Karpas-422 (cell line): ENCODE measurements at places on chromosomes 6 and 20. TPM values are rescaled to one million over a fixed set of nuclear protein-coding genes. Genes with fewer than 3 reads are reported as not detected.

GRCh38 chr20:58511861-58512260 is 3.3 kb downstream of the APCDD1L start:
- DNase-seq: no peak

DNA sequence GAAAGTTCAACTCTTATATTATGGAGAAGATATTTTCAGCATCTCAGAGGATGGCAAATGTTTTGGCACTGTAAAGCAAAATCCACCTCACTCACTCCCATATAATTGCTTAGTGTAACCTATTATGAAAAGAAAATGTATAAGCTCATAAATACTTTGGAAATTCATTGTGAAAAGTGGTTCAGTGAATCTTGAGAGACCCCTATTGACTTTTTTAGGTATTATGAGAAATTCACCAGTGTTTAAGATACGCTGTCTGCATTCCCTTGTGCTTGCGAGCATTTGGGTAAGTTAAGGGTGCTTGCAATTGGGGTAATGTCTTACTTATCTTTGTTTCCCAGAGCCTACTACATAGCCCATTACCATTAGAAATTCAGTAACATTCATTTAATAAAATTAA is 66.3 kb upstream of the BMP5 start:
- no peak for DNase-seq

GRCh38 chr6:49468042-49468441 is 4.9 kb downstream of the CENPQ start:
- DNase-seq: no peak

- DNase-seq: no peak
Observed at GRCh38 chr20:54231036-54231435, 23.1 kb downstream of the PFDN4 start.

GRCh38 chr6:56868687-56869086 is 86.2 kb upstream of the BEND6 start:
- DNase-seq: no peak

GRCh38 chr6:113980937-113981554 is 10.1 kb upstream of the HDAC2 start:
- DNase-seq: peak; percentile 56

DNA sequence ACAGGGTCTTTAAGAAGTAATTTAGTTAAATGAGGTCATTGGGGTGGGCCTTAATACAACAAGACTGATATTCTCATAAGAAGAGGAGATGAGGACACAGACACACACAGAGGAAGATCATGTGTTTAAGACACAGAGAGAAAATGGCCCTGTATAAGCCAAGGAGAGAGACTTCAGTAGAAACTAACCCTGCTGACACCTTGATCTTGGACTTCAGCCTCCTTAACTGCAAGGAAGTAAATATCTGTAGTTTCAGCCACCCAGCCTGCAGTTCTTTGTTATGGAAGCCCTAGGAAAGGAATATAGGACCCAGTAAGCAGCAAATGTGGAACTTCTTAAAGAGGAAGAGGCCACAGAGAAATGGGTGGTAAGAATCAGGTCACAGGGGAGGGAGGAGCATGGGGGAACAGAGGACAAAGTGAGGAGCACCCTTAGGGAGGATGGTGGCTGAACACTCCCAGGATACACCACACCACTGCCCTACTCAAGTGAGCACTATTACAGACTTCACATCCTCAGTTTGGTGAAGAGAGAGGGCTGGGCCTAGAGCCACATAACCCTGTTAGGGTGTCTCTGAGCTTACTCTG is 762 bp downstream of the SIRPB1 start:
- no peak for DNase-seq

- DNase-seq: peak; percentile 59
Observed at GRCh38 chr6:31528307-31528777, 420 bp upstream of the MCCD1 start.

GRCh38 chr6:44064948-44065272 is 62.3 kb downstream of the MRPL14 start:
- no peak for DNase-seq

DNA sequence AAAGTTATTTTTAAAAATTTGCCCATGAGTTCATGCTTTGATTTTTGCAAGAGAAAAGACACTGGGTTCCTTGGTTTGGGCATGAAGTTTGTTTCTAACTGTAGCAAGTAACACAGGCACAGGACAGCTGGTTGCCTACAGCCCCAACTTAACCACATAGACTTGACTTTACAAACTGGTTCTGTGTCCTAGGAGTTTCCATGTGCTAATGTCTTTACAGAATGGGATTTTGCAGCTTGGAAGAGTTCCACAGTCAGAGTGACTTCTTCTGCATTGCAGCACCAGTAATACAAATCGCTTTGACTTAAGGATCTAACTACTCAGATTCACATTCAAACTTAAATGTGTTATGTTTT is 44.3 kb downstream of the OR2B2 start:
- no peak for DNase-seq

- DNase-seq: no peak
Observed at GRCh38 chr6:154117485-154117884, 78.4 kb downstream of the OPRM1 start.

Gene IRAK1BP1
- total RNA-seq: 10.1 and 16.5 TPM in 2 replicates

Gene NRSN1
- total RNA-seq: 0.30 TPM in 1 of 2 replicates, not detected in the other

Gene LPA
- not detected in 2 replicates for total RNA-seq

Gene NCOA5
- total RNA-seq: 20.4 and 32.8 TPM in 2 replicates
